ENCODE measurements at places on chromosomes 7 and 10. TPM values are rescaled to one million over a fixed set of nuclear protein-coding genes. Genes with fewer than 3 reads are reported as not detected.

DNA sequence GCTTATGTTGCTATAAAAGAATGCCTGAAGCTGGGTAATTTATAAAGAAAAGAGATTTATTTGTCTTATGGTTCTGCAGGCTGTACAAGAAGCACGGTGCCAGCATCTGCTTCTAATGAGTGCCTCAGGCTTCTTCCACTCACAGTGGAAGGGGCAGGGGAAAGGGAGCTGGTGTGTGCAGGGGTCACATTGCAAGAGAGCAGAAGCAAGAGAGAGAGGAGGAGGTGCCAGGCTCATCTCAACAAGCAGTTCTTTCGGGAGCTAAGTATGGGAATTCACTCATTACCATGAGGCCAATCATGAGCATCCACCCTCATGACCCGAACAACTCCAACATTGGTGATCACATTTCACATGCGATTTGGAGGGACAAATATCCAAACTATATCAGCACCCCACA, 17.2 kb upstream of the SLK start:
- DNase-seq = no peak

GRCh38 chr7:81457852-81458522, 311.9 kb downstream of the HGF start:
- no peak for DNase-seq

DNA sequence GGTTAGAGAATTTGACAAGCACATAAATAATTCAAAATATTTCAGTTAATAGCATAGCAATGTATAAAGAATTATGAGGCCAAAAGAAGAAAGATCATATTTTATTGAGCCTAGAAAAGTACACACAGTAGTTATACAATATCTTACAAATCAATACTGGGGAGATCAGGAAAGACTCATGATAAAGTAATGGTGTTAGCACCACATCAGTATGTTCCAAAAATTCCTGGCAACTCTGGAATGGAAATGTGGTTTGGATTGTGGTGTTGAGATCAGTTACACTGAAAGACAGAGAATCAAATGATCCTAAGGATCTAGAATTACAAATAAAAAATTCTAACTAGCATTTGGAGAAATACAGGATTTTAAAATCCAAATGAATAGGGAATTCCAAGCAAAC, 420.5 kb upstream of the CNTNAP2 start:
- DNase-seq = no peak

GRCh38 chr7:147869456-147869855, 721.1 kb upstream of the C7orf33 start:
- DNase-seq = no peak

The TEX36 gene
- total RNA-seq = not detected

All from naive thymus-derived CD8-positive, alpha-beta T cell (primary cell).